HFFc6 (cell line): ENCODE measurements at places on chromosomes 5 and 9. TPM values are rescaled to one million over a fixed set of nuclear protein-coding genes. Genes with fewer than 3 reads are reported as not detected.
A peak's percentile ranks its signal among the peaks of the same experiment; 100 is the strongest.

- no peak for DNase-seq
Observed at GRCh38 chr5:180645274-180646204, 3.9 kb downstream of the FLT4 start.

DNA sequence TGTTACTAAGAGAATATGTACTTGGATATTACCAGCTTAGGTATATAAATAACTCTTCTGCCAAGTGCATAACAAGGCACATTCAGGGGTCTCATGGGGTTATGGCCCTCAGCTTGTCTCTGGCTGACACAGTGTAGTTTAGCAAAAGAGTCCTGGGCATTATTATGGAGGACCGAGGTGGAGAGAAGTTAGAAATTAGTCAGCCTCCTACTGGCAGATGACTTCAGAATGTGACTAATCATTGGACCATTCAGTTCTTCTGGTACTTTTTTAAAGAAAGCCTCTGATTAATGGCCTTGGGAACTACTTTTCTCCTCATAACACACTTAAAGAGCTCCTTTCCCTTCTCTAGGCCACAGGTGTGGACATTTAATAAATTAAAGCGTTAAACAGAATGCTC is 178.9 kb downstream of the SH3GL2 start:
- DNase-seq: peak; percentile 0

DNA sequence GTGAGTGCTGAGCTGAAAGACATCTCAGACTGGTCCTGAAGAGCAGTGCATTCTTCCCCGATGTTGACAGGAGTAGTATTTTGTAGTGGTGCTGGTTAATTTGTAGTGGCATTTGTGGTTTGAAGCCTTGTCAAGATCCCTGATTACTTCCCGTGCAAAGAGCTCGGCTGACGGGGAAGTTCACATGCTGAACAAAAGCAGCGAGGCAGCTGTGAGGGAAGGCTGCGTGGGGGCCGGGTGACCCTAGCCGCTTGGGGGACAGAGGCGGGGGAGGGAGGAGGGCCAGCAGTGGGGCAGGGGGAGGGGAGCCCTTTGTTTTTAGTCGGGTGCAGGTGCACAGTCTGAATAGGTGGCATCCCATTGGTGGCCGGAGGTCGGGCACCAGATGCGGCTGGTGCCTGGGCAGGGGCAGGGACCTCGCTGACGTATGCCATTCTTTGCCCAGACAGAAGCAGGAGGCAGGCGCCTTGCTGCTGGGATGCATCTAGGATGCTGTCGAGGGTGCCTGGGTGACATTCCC is 64.7 kb downstream of the CRB2 start:
- no peak for DNase-seq

DNA sequence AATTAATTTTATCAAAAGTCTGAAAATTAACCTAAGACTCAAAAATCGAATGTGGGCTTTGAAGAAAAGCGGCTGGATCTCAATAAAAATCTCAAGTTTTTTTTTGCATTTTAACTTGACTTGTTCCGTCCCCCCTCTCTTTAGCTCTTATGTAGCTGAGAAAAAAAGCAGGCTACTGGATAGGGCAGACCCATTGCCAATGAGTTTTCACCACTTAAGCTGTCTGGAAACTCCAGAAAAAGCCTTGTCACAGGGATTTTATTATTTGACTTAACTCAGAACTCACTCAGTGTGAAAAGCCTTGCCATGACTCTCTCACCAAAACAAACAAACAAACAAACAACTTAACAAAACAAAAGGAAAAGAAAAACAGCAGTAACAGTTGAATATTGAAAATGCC is 247.4 kb downstream of the CDH9 start:
- DNase-seq: no peak

- no peak for DNase-seq
Observed at GRCh38 chr5:133531178-133531577, 81.2 kb downstream of the FSTL4 start.

GRCh38 chr5:73131711-73132425 is 11.5 kb downstream of the TMEM171 start:
- no peak for DNase-seq

GRCh38 chr5:146877783-146878475 is 628 bp downstream of the PPP2R2B start:
- no peak for DNase-seq

DNA sequence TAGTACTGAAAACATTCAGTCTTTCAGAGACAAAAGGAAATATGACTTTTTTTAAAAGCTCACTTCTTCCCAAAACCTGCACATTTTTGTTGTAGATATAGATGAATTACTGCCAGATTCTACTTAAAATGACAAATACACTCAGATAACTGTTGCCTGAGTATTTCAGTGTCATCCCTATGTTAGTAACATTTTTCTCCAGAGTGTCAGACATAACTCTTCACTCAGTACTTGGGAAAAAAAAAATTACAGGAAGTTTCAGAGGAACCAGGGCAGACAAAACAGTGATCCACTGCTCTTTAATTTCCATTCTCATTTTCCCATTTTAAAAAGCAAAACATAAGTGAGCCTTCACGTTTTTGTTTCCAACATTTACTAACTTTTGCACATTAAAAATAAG is 79.3 kb upstream of the ITGA1 start:
- no peak for DNase-seq

GRCh38 chr9:134962973-134963364 is 45.3 kb upstream of the FCN1 start:
- DNase-seq: no peak

GRCh38 chr9:93118863-93119702 is 15.0 kb downstream of the NINJ1 start:
- DNase-seq: no peak

DNA sequence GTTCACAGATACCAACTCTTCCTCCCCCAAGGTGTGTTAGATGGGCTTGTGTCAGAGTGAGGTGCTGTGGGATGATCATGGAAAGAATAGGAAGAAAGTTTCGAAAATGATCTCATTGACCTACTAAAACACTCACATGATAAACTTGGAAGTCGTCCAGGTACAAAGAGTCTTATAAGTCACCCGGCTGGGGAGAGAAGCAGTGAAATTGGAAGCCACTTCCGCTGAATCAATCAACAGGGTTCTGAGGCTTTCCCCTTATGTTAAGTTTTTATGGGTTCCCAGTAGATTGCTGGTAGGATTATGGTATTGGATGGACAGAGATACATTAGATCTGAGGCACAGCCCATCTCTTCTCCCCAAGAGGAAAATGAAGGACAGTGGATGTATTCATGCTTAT is 218.8 kb upstream of the MSX2 start:
- no peak for DNase-seq

DNA sequence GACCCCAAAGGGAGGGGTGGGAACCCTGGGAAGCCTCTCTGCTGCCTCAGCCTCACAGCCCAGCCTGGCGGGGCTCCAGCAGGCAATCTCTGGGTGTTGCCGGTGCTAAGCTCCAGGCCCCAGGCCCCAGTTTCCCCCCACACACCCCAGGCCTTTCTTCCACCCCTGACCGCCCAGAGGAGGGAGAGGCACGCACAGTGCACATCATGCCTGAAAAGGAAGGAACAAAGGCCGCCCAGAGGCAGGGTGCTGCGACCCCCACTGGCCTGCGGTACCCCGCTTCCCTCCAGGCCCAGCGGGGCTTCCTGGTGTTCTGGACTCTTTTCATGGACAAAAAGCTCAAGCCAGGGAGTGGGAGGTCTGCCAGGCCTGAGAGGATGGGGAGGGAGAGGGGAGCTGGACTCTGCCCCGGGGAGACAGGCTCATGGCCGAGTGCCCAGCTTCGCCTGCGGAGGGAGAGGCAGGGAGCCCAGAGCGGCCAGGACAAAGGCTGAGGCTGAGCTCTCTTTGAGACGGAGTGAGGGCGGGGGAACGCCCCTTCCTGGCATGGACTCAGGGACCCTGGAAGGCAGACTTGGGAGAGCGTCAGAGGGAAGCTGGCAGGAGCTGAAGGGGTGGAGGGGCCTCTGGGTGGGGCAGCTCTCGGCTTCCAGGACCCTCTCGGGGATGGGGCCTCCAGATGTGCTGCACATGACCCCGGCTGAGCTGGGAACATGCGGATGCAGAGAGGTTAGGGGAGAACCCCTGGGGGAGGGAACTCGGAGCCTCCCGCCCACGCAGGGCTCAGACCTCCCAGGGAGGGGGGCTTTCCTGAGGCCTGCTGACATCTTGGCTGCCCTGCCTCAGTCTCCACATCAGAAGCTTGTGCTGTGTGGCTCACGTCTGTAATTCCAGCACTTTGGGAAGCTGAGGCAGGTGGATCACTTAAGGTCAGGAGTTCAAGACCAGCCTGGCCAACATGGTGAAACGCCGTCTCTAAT is 1.8 kb upstream of the ENTPD2 start:
- peak; percentile 32 for DNase-seq

DNA sequence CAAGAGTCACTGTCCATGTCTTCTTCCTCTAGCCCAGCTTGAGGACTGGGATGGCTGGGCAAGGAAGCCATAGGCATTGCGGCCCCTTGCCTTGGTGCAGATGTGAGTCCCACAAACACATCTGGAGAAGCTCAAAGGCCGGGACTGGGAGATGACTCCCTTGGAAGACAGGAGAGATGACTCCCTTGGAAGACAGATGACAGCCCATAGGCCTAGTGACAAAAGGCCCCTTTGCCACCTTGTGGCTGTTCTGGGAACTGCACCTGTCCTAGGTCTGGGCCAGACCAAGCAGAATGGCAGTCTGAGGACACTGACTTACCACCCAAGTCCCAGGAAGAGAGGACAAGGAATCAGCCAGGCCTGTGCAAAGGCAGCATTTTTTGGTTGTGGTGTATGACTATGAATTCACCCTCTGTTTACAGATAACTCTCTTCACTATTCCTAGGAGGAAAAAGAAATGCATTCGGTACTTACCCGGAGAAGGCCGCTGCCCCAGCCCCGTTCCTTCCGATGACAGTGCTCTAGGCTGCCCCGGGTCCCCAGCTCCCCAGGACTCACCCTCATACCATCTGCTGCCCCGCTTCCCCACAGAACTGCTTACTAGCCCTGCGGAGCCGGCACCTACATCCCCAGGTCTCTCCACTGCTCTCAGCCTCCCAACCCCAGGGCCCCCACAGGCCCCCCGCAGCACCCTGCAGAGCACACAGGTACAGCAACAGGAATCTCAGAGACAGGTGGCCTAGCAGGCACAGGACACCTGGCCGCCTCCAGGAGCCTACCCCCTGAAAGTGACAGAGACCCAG is 30.8 kb downstream of the SKP1 start:
- peak; percentile 69 for DNase-seq

DNA sequence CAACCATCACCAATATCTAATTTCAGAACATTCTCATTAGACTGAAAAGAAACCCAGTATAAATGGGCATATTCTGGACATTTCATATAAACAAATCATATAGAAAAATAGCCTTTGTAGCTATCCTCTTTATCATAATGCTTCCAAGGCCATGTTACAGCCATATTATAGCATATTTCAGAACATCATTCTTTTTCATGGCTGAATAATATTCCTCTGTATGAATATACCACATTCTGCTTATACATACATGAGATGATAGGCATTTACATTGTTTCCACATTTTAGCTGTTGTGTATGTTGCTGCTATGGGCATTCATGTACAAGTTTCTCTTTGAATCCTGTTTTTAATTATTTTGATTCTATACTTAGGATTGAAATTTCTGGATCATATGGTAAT is 167.0 kb downstream of the FBXL17 start:
- DNase-seq: no peak

GRCh38 chr5:149605998-149606724 is 24.9 kb downstream of the ARHGEF37 start:
- peak; percentile 92 for DNase-seq

DNA sequence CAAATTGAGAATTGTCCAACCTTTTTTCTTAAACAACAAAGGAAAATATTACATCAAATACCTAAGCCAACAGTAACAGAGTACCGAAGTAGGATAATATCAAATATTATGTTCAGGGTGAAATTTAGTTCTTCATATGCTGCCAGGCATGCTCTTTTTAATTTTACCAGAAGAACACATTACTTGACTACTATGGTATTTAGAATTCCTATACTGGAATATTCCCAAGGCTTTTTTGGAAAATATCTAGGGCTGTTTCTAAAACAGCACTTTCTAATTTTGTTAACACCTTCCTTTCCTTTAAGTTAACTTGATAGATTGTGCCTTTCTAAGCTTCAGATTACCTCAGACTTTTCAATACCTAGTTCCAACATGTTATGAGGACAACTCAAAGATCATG is 48.7 kb downstream of the MARCHF3 start:
- DNase-seq: no peak

The IRX1 gene
- not detected in 3 replicates for total RNA-seq

The WWC1 gene
- total RNA-seq: 3.5 and 7.2 TPM in 2 replicates

The KIF4B gene
- 0.11 to 0.21 TPM (median 0.15 TPM) in 3 replicates for total RNA-seq

The ARL10 gene
- total RNA-seq: 7.7 and 8.4 TPM in 2 replicates

The SMC2 gene
- 18.7 to 33.1 TPM (median 32.6 TPM) in 3 replicates for total RNA-seq

The GABRA1 gene
- total RNA-seq: not detected in 3 replicates

The TAS2R1 gene
- 0.31 TPM in 1 of 3 replicates, not detected in the others for total RNA-seq

The ASTN2 gene
- total RNA-seq: 9.0 to 10.1 TPM (median 9.5 TPM) in 3 replicates

The CDHR2 gene
- total RNA-seq: not detected in 3 replicates
